ENCODE measurements at places on chromosomes 3 and 15.
A peak's percentile ranks its signal among the peaks of the same experiment; 100 is the strongest.

- DNase-seq: no peak
Observed at GRCh38 chr3:186151077-186151971, 42.4 kb upstream of the ETV5 start.

GRCh38 chr15:98121536-98121935 is 161.0 kb downstream of the ARRDC4 start:
- no peak for DNase-seq

- DNase-seq: peak; percentile 7
Observed at GRCh38 chr3:133377396-133377795, 22.5 kb upstream of the BFSP2 start.

DNA sequence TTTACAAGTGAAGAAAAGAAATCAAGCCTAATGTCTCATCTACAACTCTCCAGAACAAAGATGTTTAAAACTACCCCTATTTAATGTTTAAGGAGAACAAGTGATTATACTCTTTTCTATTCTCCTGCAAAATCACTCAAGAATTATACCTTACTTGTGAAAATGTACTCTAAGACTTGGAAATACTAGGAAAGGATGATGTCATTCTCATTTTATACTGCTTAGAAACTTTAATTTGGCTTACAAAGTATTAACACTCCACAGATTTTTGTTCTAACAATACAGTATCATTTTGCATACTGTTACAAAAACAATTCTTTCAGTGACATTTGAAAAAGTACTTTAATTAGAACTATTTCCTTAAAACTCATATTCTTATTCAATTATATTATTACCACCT is 89.5 kb downstream of the SMARCC1 start:
- DNase-seq: no peak

DNA sequence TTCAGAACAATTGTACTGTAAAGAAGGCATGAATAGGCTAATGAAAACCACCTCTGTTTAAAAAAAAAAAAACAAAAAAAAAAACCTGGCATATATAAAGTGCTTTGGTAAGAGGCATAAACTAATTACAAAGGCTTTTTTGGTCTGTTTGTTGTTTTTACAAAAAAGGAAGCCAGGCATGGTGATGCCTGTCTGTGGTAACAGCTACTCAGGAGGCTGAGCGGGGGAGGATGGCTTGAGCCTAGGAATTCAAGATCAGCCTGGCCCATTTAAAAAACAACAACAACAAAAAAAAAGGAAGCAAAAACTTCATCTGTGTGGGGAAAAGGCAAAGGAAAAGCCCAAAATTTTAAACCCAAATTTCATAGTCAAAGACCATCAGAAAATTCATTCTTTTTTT is 47.0 kb downstream of the OSBPL10 start:
- DNase-seq: no peak

DNA sequence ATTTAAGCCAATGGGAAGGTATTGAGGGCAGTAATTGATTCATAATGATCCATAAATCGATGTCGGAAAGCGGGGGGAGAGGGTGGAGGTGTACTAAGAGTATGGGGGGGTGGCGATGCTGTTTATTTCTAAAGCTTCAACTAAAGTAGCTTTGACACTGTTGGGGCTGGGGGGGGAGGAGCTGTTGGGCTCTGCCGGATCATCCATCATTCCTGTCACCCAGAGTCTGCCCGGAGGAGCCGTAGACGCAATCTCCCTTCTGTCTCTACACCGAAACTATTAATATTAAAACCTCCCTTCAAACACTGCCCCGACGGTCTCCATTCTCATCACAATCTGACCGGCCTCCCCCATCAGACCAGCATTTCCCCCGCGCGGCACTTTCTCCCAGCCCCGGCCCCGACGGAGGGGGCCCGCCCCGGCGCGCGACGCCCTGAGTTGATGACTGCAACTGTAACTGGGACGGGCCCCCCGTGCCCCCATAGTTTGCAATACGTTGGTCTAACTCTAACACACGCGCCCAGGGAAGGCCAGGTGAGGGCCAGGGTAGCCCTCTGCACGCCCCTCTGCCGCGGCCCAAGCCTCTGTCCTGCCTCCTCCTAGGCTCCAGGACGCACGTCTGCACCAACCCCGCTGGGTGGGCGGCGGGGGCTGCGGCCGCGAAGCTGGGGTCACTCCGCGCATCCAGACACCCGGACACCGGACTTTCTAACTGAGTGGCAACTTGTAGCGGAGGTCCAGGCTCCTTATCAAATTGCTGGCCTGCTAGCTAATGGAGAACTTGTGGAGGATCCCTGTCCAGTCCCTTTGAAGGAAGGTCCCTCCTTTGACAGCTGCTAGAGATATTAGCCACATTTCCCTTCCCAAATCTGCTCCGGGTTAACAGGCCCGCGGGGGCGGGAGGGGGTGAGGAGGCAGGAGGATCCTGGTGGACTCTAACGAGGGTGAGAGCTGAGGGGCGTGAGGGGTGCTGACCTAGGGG is 212.0 kb downstream of the MEIS2 start:
- no peak for DNase-seq

- no peak for DNase-seq
Observed at GRCh38 chr15:43105077-43105736, 631 bp downstream of the UBR1 start.

- no peak for DNase-seq
Observed at GRCh38 chr15:63858881-63859280, 25.1 kb upstream of the HERC1 start.

DNA sequence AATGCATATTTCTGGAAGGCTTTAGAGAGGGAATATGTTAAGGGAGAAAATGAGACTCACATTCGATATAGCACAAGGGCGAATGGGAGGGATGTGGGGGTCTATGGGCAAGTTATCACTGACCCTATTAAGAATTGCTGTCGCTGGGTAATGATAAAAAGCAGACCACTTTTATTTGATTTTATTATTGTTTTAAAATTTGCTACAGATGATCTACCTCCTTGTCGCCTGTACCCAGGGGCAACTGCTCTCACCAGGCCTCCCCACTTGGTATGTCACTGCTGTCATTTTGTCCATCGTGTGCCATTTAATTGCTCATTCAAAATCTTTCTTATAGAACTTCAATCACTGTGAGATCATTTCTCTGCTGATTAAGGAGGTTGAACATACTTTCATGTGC is 153.8 kb downstream of the OPA1 start:
- no peak for DNase-seq
